ENCODE measurements at places on chromosomes 2 and 18. TPM values are rescaled to one million over a fixed set of nuclear protein-coding genes. Genes with fewer than 3 reads are reported as not detected.

DRC1 gene
- 0.19 TPM for total RNA-seq

GALNT5 gene
- total RNA-seq, result 2.4 TPM

MROH2A gene
- total RNA-seq, result not detected

CCDC150 gene
- total RNA-seq, result 5.6 TPM
